ENCODE measurements at places on chromosomes 4 and X. TPM values are rescaled to one million over a fixed set of nuclear protein-coding genes. Genes with fewer than 3 reads are reported as not detected.

The RBM41 gene
- total RNA-seq, result 13.9 TPM

DNA sequence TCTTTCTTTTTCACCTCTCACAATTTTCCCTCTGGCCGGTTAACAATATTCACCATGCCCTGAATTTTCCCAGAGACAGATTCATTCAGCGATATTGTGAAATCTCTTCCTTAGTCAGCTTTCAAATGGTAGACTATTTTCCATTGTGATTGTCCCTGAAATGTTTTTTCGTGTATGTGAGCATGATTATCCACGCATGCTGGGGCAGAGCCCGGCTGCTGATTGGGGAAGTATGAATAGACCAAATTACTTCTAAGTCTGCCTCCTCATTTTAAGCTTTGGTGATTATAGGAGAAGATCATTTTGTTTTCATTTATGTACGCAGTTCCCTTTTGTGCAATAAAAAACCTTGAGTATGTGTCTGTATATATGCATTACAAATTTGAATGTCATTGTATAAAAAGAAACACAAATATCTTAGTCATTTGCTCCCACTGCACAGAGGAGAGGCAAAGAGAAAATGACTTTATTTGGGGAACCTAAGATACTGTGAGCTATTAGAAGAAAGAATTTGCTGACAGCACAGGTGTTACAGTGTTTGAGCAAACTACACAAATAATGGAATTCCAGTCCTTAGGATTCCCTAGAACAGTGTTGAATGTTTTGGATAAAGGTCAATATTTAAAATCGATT, 11.3 kb downstream of the DTHD1 start:
- no peaks in the 10 kb centered on the region for H3K27me3 ChIP-seq
- no peaks in the 10 kb centered on the region for H3K4me1 ChIP-seq
- DNase-seq, result no peak

The HMGN5 gene
- 1.7 TPM for total RNA-seq

GRCh38 chr4:74109870-74110605, 11.0 kb upstream of the CXCL2 start:
- no peaks in the 10 kb centered on the region for H3K36me3 ChIP-seq
- peaks cover 11% of the 10 kb centered on the region for H3K4me1 ChIP-seq
- H3K4me3 ChIP-seq, result no peak overlapping the region
- peaks cover 3% of the 10 kb centered on the region for H3K27me3 ChIP-seq

The PPP4R3C gene
- not detected for total RNA-seq

The HOPX gene
- 4.7 TPM for total RNA-seq

- DNase-seq, result no peak
- H3K4me1 ChIP-seq, result no peaks in the 10 kb centered on the region
- H3K36me3 ChIP-seq, result no peaks in the 10 kb centered on the region
- no peak overlapping the region for H3K27ac ChIP-seq
These were observed 167.0 kb upstream of the CASK start for GRCh38 chrX:42090395-42090794.

DNA sequence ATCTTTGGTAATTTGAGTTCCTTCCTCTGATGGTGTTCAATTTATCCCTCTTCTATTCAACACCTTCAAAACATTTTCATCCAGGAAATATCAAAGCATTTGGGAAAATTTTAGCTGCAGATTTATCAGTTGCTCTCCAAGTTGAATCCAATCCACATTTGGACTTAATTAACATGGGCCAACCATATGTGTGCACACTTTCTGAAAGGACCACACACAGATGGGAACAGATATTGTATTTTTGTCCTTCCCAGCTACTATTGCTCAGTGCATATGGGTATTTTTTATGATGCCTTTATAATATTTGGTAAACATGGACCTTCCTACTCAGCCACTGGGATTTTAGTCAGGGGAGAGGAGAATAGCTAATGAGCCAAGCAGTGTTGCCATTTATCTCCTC, 65.2 kb downstream of the GLRA2 start:
- DNase-seq, result no peak
- H3K4me3 ChIP-seq, result no peak overlapping the region
- H3K36me3 ChIP-seq, result no peaks in the 10 kb centered on the region
- H3K4me1 ChIP-seq, result no peaks in the 10 kb centered on the region
- H3K27me3 ChIP-seq, result peaks cover 5% of the 10 kb centered on the region

DNA sequence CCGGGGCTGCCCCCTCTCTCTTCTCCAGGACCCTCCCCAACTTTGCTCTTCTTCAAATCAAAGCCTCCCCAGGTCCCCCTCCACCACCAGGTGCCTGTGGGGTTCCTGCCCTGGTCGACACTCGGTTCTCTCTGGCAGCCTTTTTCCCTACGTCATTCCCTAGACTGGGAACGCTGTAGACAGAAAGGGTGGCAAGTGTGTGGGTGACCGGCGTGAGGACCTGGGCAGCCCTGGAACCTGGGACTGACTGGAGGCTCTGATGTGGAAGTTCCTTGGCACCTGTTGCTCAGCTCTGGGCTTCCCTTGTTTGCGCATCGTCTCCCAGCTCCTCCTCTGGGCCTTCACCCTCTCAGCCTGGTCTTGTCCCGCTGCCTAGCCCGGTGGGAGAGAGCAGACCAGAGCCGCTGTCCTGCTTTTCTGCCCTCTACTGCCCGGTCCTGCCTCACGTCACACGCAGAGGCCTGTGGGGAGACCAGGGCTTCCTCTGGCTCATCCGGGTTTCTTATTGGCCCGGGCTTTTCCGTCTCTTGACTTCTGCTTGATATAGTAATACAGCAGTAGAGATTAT, 1.3 kb downstream of the TACC3 start:
- H3K36me3 ChIP-seq, result no peaks in the 10 kb centered on the region
- no peak for DNase-seq
- H3K27ac ChIP-seq, result peak overlapping the region; percentile 30
- no peak overlapping the region for H3K4me3 ChIP-seq
- no peaks in the 10 kb centered on the region for H3K27me3 ChIP-seq

DNA sequence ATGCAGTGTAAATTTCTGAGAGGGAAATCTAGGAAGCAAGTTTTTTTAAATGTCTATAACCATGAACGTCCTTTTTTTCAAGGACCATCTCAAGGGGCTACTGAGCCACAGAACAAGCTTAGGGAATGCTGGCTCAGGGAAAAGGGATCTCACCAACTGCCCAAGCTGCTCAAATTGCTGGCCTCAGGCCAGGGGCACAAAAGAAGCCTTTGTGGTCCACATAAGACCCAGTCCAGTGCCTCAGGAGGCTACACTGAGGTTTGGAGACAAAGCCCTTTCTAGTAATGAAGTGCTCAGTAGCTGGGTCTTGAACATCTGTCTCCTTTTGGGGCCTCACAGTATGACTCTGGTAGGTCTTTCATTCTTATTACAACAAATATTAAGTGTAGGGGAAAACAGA, 305.5 kb downstream of the RAB28 start:
- no peaks in the 10 kb centered on the region for H3K27me3 ChIP-seq
- H3K4me3 ChIP-seq, result no peak overlapping the region
- H3K27ac ChIP-seq, result no peak overlapping the region
- no peaks in the 10 kb centered on the region for H3K36me3 ChIP-seq
- no peak for DNase-seq

The PABPC1L2A gene
- not detected for total RNA-seq

The COL25A1 gene
- total RNA-seq, result 0.42 TPM

- H3K4me1 ChIP-seq, result no peaks in the 10 kb centered on the region
- H3K4me3 ChIP-seq, result no peak overlapping the region
- no peaks in the 10 kb centered on the region for H3K27me3 ChIP-seq
- no peak for DNase-seq
These were observed 22.7 kb upstream of the STX18 start for GRCh38 chr4:4564522-4564921.

The GC gene
- total RNA-seq, result not detected

The GUCY1A1 gene
- 8.9 TPM for total RNA-seq

DNA sequence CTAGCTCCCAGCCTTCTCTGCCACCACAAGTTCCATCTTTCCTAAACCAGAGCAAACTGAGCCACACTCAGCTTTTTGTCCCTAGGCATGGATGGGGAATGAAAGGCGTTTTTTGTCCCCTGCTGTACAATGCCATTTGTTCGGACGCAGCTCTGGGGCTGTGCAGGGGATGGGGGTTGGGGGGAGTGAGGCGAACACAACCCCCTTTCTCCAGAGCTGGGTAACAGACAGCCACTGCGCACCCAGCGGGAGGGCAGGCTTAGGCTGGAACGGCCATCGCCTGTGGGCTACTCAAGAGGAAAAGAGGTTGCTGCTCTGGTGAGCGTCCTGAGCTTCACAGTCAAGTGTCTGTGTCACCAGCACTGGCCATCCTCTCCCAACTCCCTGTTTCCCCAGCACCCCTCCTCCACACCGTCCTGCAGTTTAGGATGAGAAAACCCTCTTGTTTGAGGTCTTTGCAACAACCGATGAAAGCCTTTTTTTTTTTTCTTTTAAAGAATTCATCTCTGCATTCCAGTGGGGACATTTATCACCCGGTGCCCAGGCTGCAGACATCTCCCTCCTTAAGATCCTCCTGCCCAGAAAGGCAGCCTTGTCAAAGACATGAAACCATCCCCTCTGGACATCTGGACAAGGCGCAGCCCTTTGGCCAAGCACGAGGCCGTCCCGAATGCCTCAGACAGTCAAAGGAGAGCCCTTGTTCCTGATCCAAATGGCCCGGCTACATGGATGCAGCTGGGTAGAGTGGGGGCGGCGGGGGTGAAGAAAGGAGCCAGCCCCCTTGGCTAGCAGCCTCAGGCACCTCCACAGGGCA, 419.6 kb downstream of the BCOR start:
- H3K4me1 ChIP-seq, result no peaks in the 10 kb centered on the region
- peaks cover 4% of the 10 kb centered on the region for H3K27me3 ChIP-seq
- no peak for DNase-seq
- no peaks in the 10 kb centered on the region for H3K36me3 ChIP-seq
- H3K27ac ChIP-seq, result no peak overlapping the region
- no peak overlapping the region for H3K4me3 ChIP-seq

The EGFL6 gene
- total RNA-seq, result not detected

The NRK gene
- 1.8 TPM for total RNA-seq

- H3K36me3 ChIP-seq, result no peaks in the 10 kb centered on the region
- no peak overlapping the region for H3K4me3 ChIP-seq
These were observed 14.4 kb downstream of the HTT-AS start for GRCh38 chr4:3059943-3060342.

- no peaks in the 10 kb centered on the region for H3K27me3 ChIP-seq
- H3K4me3 ChIP-seq, result no peak overlapping the region
- no peaks in the 10 kb centered on the region for H3K4me1 ChIP-seq
These were observed 78.1 kb downstream of the EVC start for GRCh38 chr4:5789141-5789540.

DNA sequence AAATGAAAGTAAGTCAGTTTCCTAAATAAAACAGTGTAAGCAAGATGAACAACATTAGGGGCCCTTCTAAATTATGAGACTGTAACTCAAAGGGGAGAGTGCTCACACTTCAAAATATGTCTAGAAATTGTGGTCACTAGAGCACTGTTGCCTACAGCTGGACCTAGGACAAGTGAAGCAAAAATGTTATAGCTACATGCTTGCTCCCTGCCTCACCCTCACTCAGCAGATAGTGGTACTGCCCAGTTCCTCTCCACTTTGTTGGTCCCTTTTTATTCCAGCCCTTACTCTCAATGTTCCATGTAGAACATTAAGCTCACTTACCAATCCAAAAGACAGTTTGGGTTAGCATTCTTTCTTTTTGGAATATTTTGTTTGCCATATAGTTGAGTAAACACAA, 147.3 kb downstream of the GRIA3 start:
- H3K27me3 ChIP-seq, result no peaks in the 10 kb centered on the region
- H3K27ac ChIP-seq, result no peak overlapping the region
- H3K4me3 ChIP-seq, result no peak overlapping the region
- no peaks in the 10 kb centered on the region for H3K4me1 ChIP-seq
- DNase-seq, result no peak
- H3K36me3 ChIP-seq, result no peaks in the 10 kb centered on the region

GRCh38 chr4:186829740-186830449, 106.2 kb upstream of the FAT1 start:
- H3K4me3 ChIP-seq, result no peak overlapping the region
- H3K27me3 ChIP-seq, result no peaks in the 10 kb centered on the region
- H3K4me1 ChIP-seq, result no peaks in the 10 kb centered on the region

The NAA10 gene
- total RNA-seq, result 109 TPM

DNA sequence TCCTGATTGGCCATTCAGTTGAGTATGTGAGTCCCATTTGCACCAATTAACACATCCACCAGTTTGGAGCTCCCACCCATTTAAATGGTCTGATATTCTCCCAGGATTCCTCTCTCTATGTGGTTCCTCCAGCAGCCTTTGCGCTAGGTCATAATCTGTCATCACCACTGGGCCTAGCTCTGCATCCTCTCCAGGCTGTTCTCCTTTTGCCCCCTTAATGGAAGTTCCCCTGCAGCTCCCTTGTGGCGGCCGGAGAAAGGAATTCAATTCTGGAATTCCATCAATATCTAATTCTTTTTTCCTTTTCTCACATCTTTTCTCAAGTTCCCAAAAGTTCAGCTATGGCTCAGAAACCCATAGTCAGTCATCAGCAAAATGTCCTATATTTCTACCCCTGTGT, 2184.4 kb upstream of the AGA start:
- no peaks in the 10 kb centered on the region for H3K27me3 ChIP-seq
- no peak for DNase-seq

The CTAG1A gene
- not detected for total RNA-seq

GRCh38 chr4:107183155-107183774, 147.2 kb upstream of the DKK2 start:
- H3K36me3 ChIP-seq, result no peaks in the 10 kb centered on the region
- H3K4me1 ChIP-seq, result no peaks in the 10 kb centered on the region
- no peak overlapping the region for H3K27ac ChIP-seq
- no peak overlapping the region for H3K4me3 ChIP-seq
- no peaks in the 10 kb centered on the region for H3K27me3 ChIP-seq

Measured in psoas muscle (tissue), 8 donors.